Heart left ventricle (tissue), 16 donors: ENCODE measurements at places on chromosomes 4 and X.

- H3K36me3 ChIP-seq: no peaks in the 10 kb centered on the region
- no peaks in the 10 kb centered on the region for H3K27me3 ChIP-seq
- DNase-seq: peak; percentile 64
These were observed at the start of gene BDH2 for GRCh38 chr4:103099691-103100392. BDH2 (minus strand) TSS chr4:103099834; CDS start chr4:103096254, 3,580 bp downstream.

GRCh38 chr4:91485415-91485814 is 818.4 kb upstream of the GRID2 start:
- H3K36me3 ChIP-seq: no peaks in the 10 kb centered on the region
- H3K4me3 ChIP-seq: no peak overlapping the region
- no peak for DNase-seq
- no peaks in the 10 kb centered on the region for H3K4me1 ChIP-seq

GRCh38 chr4:7200801-7201200 is 8.5 kb downstream of the SORCS2 start:
- H3K4me1 ChIP-seq: no peaks in the 10 kb centered on the region
- H3K27ac ChIP-seq: no peak overlapping the region
- no peaks in the 10 kb centered on the region for H3K27me3 ChIP-seq
- no peak for DNase-seq

DNA sequence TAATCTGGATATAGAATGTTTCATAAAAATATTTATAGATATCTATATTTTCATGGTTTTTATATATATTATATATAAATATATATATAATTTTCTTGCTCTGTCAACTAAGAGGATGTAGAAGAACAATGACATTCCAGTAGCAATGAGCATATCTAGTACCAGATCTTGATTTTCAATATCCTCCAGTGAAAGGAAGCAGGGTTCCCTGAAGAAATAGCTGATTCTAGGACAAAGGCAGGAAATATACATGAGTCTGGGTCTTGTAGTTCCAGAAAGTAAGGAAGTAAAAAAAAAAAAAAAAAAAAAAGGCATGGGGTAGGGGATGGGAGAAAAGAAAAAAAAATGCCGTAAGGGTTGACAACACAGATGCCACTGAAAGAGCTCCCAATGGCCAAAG is 241.4 kb downstream of the RASL11B start:
- no peaks in the 10 kb centered on the region for H3K36me3 ChIP-seq
- no peak for DNase-seq
- H3K4me3 ChIP-seq: no peak overlapping the region

- no peaks in the 10 kb centered on the region for H3K27me3 ChIP-seq
- H3K4me1 ChIP-seq: no peaks in the 10 kb centered on the region
- H3K4me3 ChIP-seq: no peak overlapping the region
These were observed 19.0 kb downstream of the TMEM47 start for GRCh38 chrX:34638116-34638515.
